ENCODE measurements at places on chromosomes 4 and X. TPM values are rescaled to one million over a fixed set of nuclear protein-coding genes. Genes with fewer than 3 reads are reported as not detected.
A peak's percentile ranks its signal among the peaks of the same experiment; 100 is the strongest.

The FANCB gene
- total RNA-seq, result 6.6 TPM

The RBMX2 gene
- total RNA-seq, result 18.9 TPM

DNA sequence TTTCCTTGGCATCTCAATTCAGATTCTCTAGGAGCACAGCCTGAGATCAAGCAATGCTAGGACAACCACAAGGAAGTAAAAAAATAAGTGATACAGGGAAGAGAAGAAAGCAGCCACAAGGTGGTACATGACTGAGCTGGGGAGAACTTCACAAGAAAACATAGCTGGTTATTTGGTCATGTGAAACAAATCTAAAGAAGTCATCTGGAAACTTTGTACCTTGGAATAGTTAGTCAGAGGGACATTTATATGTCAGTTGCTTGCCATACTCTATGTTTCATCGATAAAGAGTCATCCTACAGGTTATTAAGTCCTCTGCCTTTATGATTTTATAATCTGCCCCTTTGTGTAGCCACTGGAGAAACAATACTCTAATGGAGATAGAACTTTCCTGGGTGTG is 575.1 kb downstream of the IL15 start:
- H3K4me1 ChIP-seq, result no peaks in the 10 kb centered on the region
- H3K4me3 ChIP-seq, result no peak overlapping the region
- no peaks in the 10 kb centered on the region for H3K36me3 ChIP-seq
- no peak for DNase-seq
- no peak overlapping the region for H3K27ac ChIP-seq

GRCh38 chr4:169092889-169093522 is 83.0 kb upstream of the CBR4 start:
- no peak for DNase-seq
- peaks cover 3% of the 10 kb centered on the region for H3K36me3 ChIP-seq
- H3K4me3 ChIP-seq, result no peak overlapping the region
- H3K27ac ChIP-seq, result no peak overlapping the region

DNA sequence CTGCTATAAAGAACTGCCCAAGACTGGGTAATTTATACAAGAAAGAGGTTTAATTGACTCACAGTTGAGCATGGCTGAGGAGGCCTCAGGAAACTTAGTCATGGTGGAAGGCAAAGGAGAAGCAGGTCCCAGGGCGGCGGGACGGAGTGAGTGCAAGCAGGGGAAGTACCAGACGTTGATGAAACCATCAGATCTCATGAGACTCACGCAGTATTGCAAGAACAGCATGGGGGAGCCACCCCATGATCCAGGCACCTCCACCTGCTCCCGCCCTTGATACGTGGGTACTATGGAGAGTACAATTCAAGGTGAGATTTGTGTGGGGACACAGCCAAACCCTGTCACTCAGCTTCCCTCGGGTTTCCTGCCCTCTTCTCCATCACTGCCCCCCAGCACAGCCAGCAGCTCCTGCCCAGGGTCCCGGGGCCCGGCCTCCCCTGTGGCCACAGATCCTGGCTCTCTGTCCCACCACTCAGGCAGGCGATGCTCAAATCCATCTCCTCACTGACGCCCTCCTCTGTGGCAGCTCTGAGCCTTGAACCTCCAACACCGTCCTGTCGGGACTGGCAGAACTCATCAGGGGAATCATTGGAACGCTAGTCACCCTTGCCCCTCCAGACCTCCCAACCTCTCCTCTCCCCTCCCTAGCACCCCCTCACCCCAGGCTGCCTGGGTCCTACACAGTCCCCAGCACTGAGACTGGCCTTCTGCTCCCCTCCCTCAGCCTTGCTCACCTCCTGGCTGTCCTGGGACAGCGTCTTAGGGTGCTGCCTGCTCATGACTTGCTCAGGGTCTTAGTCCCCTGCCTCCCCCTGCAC is 37.6 kb downstream of the FGFRL1 start:
- no peak for DNase-seq
- no peaks in the 10 kb centered on the region for H3K4me1 ChIP-seq
- H3K4me3 ChIP-seq, result no peak overlapping the region
- no peaks in the 10 kb centered on the region for H3K36me3 ChIP-seq
- no peaks in the 10 kb centered on the region for H3K27me3 ChIP-seq
- H3K27ac ChIP-seq, result no peak overlapping the region

GRCh38 chr4:186714006-186714675 is 9.5 kb downstream of the FAT1 start:
- no peak overlapping the region for H3K4me3 ChIP-seq
- H3K27me3 ChIP-seq, result no peaks in the 10 kb centered on the region
- no peak overlapping the region for H3K27ac ChIP-seq
- H3K4me1 ChIP-seq, result no peaks in the 10 kb centered on the region

DNA sequence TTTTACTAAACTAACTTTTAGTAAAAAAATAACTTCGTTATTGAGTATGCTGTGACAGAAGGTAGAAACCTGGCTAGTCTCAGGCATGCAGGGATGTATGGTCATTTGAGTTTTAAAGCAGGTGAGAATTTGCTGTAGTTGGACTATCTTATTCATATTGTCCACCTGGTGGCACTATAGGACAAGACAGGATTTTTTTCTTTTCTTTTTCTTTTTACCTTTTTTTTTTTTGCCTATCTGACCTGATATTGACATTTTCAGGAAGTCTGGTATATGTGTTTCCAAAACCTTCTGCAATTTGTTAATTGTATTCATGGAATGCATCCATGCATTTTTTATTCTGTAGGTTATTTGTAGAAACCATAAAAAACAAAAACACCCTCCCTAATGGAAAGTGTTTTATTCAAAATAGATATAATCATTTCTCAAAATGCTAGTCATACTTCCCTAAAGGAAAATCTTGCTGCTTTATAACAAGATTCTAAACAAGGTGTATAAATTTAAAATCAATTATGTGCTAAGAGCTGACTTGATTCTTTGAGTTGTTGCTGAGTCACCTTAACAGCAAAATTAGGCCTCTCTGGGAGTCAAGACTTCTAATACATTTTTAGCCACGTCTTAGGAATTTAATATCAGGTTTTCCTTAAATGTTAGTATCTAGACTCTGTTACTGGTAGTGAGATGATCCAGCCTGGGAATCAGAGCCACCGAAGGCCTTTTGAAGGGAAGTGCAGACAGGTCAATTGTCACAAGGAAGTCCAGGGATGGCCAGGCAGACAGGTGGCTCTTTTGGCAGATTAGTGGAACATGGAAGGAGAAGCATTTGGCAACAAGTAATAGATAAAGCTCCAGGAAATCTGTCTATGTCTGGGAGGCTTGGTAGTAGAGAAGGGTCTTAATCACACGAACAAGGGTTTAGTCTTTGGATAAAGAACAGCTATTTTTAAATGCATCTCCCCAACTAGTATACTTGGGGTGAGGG is 201.3 kb upstream of the GNPDA2 start:
- no peaks in the 10 kb centered on the region for H3K27me3 ChIP-seq
- no peak for DNase-seq
- H3K4me1 ChIP-seq, result no peaks in the 10 kb centered on the region
- no peak overlapping the region for H3K4me3 ChIP-seq

DNA sequence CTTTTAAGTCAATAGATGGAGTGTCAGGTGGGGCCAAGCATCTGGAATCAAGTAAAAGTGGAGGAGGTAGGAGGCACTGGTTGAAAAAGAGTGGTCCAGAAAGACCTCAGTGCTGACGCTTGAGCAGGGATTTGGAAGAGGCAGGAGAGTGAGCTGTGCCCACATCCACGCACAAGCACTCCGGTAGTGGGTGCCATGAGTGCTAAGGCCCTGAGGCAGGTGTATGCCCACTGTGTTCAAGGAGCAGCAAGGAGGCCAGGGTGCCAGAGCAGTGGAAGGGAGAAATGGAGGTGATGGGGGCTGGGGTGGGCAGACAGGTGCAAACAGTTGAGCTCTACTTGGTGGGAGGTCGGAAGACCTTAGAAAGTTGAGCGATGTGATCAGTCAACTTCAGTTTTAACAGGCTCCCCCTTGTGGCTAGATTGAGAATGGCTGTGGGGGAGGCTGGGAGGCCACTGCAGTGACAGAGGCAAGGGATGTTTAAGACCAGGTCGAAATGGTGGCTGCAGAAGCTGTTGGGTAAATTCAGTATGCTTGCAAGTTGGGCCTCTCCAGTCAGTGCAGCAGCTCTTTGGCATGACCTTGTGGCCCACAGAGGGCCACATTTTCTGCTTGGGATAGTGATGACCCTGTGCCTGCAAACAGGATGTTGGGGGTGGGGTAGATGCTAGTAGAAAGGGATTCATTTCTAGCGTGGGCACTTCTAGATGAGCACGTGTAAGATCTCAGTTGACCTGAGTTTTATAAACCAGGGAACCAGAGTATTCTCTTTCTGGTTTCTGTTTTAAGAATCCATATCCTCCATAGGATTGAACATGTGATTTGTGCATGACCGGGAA is 12.7 kb downstream of the TKTL1 start:
- DNase-seq, result no peak
- no peaks in the 10 kb centered on the region for H3K36me3 ChIP-seq
- H3K4me3 ChIP-seq, result no peak overlapping the region
- H3K27ac ChIP-seq, result no peak overlapping the region
- no peaks in the 10 kb centered on the region for H3K27me3 ChIP-seq

The VAMP7 gene
- 32.4 TPM for total RNA-seq

DNA sequence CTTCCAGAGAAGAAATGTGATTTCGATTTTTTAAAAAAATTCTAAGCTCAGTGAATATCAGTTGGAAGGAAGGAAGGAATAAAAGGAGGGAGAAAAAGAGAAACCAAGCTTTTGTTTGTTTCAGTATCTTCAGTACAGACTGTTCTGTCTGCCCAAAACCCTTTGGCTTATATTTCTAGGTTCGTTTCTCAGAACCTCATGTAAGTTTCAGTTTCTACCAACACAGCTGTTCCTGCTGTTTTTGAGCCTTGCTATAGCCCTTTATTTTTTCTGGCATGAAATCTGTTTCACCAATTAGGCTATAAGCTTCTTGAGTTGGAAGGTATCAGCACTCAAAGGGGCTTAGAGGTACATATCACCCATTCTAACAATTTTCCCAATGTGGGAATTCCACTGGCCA is 157.9 kb downstream of the GBA3 start:
- no peak for DNase-seq
- H3K27me3 ChIP-seq, result no peaks in the 10 kb centered on the region
- H3K36me3 ChIP-seq, result no peaks in the 10 kb centered on the region
- no peak overlapping the region for H3K27ac ChIP-seq
- H3K4me3 ChIP-seq, result no peak overlapping the region

The HEPH gene
- total RNA-seq, result 0.35 TPM

DNA sequence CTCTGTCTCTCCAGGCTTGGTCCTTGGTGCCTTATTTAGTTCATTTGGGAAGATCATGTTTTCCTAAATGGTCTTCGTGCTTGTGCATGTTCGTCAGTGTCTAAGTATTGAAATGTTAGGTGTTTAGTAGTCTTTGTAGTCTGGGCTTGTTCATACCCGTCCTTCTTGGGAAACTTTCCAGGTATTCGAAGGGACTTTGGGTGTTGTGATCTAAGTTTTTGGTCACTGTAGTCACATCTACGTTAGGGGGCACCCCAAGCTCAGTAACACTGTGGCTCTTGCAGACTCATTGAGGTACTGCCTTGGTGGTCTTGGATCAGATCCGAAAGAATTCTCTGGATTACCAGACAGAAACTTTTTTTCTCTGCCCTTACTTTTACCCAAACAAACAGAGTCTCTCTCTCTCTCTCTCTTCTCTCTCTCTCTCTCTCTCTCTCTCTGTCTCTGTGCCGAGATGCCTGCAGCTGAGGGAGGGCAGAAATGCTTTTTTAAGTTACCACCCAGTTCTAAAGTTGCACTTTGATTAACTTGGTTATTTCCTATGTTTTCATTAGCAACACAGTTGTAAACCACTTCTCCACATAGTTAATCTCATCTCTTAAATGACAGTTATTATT is 67.6 kb upstream of the SLC7A3 start:
- no peaks in the 10 kb centered on the region for H3K4me1 ChIP-seq
- H3K27ac ChIP-seq, result no peak overlapping the region
- no peak overlapping the region for H3K4me3 ChIP-seq

DNA sequence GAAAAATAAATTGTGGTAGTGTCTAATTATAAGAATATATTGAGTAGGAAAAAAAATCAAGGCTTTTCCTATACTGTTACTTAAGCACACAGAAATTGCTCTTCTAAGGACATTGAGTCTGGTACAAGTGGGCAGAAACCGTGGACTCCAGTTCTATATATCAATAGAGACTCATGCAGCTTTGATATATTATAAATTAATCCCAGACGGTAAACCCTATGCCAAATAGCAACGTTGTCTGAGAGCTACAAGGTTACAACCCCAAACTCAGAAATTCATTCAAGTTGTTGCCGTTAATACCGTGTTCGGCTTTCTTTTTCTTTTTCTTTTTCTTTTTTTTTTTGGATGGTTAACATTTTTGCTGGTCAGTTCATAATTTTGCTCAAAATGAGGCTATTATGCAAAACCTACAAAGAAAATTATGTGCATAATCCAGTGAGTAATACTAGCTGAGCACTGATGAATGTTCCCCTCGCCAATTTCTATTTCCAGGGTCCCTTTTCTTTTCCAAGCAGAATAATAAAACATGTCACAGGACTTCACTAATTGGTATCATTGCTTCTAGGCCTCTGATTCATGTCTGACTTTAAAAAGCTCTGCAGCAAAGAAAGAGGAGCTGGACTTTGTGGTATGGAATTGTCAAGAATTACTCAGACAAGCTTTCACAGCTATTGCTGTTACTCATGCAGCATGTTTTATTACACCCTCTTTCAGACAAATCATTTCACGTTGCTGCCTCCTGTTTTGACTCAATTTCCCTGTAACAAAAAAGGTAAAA is 737.7 kb downstream of the NLGN4X start:
- H3K27ac ChIP-seq, result no peak overlapping the region
- no peaks in the 10 kb centered on the region for H3K4me1 ChIP-seq
- H3K4me3 ChIP-seq, result no peak overlapping the region

The MSANTD1 gene
- 0.87 TPM for total RNA-seq

The CD38 gene
- total RNA-seq, result 19.0 TPM

DNA sequence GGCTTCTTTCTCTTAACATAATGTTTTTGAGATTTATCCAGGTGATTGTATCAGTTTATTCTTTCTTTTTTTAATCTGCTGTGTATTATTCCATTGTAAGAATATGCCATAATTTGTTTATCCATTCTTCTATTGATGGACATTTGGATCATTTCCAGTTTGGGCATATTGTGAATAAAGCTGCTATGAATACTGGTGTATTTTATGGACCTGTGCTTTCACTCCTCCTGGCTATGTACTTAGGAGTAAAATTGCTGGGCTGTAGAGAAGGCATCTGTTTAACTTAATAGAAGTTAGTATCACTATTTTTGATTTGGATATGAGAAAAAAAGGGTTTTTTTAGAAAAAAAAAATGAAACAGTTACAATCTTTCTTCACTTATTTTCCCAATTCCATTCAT is 50.0 kb upstream of the FAM9C start:
- H3K4me3 ChIP-seq, result no peak overlapping the region
- no peak for DNase-seq
- no peaks in the 10 kb centered on the region for H3K36me3 ChIP-seq
- no peaks in the 10 kb centered on the region for H3K27me3 ChIP-seq
- peak overlapping the region; percentile 29 for H3K27ac ChIP-seq

DNA sequence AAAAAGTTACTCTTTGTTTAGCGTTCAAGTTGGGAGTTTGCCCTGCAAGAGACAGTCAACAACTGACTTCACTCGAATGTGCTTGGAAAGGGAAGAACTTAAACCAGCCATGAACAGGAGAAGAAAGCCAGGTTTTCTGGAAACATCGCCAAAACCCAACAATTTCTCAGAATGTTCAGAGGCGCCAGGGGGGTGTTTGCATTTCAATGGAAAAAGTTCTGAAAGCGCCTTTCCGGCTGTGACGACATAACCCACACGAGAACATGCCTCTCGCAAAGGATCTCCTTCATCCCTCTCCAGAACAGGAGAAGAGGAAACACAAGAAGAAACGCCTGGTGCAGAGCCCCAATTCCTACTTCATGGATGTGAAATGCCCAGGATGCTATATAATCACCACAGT is 78.1 kb upstream of the ADGRA3 start:
- H3K36me3 ChIP-seq, result no peaks in the 10 kb centered on the region
- DNase-seq, result no peak
- no peaks in the 10 kb centered on the region for H3K27me3 ChIP-seq
- no peaks in the 10 kb centered on the region for H3K4me1 ChIP-seq
- H3K27ac ChIP-seq, result no peak overlapping the region

The GDI1 gene
- total RNA-seq, result 57.9 TPM

All from GM12878 (cell line).